ENCODE measurements at places on chromosomes 1 and 21. TPM values are rescaled to one million over a fixed set of nuclear protein-coding genes. Genes with fewer than 3 reads are reported as not detected.

PADI4 gene
- not detected for total RNA-seq

LAMC2 gene
- total RNA-seq: not detected

GRCh38 chr1:219941179-219942118 lies 13.1 kb upstream of the SLC30A10 start:
- DNase-seq: no peak

ZBTB8A gene
- total RNA-seq: 0.96 TPM

DNA sequence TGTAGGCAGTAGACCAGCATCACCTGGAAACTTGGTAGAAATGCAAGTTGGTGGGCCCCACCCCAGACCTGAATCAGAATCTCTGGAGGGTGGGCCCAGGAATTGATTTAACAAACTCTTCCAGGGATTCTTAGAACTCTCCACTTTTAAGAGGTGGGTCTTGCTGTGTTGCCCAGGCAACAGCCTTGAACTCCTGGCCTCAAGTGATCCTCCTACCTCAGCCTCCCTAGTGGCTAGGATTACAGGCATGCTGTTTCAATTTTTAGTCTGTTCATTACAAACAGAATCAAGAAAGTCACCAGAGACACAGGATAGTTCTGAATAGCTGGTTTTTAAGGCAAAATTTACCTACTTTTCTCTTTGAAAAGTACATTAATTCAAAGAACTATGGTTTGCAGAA lies 31.2 kb downstream of the NCF2 start:
- no peak for DNase-seq

DNA sequence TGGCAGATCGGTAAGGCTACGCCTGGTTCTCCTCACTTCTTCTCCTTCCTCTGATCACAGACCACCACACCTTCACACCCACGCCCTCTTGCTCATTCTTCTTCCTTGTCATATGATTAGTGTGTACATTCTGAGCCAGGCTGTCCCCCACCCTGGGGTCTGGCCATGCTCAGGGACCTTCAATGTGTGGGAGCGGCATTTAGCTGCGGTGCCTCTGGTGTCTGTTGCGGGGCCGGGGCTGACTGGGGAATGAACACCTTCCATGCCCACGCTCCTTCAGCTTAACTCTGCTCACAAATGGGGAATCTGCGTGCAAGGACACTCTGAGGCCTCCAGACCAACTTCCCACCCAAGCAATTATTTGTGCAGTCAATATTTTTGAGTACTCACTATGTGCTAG lies 29.4 kb downstream of the QSOX1 start:
- DNase-seq: no peak

DNA sequence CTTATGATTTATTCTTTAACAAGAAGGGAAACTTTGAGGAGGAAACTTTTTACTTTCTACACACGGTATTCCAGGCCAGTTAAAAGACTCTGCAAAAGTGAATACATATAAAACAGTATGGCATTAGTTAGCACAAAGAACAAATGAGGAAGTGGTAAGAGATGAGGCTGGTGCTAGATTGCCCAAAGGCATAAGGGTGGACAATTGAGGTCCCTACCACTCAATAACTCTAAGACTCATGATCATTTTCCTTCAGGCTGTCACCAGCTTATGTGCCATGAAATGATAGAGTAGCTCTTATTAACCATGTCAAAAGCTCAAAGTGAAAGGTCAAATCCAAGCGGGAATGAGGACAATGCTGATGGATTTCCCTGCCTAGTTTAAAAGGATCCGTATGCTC lies 124.5 kb downstream of the TBX15 start:
- no peak for DNase-seq

GRCh38 chr21:41614511-41614910 lies 106.6 kb upstream of the TMPRSS2 start:
- DNase-seq: no peak

DNA sequence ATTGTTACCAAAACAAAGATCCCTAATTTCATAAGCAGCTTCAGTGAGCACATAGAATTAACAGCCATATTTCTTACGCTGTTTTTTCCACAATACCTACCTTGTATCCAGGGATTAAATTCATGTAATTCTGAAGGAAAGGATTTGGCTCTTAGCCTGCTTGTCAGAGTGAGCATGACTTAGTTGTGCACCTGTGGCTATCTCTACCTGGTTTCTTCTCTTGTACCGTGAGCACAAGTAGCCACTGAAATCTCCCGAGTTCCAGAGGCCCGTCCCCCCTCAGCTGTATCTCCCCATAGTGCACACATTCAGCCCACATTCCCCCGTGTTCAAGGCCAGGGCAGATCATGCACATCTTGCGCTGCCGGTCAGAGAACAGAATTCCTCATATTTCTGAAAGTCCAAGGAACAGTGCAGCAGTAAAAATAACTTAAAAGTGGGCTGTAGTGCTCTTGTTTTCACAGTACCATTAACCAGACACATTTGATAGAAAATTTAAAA lies 2.3 kb downstream of the TENT5C start:
- DNase-seq: no peak

DNA sequence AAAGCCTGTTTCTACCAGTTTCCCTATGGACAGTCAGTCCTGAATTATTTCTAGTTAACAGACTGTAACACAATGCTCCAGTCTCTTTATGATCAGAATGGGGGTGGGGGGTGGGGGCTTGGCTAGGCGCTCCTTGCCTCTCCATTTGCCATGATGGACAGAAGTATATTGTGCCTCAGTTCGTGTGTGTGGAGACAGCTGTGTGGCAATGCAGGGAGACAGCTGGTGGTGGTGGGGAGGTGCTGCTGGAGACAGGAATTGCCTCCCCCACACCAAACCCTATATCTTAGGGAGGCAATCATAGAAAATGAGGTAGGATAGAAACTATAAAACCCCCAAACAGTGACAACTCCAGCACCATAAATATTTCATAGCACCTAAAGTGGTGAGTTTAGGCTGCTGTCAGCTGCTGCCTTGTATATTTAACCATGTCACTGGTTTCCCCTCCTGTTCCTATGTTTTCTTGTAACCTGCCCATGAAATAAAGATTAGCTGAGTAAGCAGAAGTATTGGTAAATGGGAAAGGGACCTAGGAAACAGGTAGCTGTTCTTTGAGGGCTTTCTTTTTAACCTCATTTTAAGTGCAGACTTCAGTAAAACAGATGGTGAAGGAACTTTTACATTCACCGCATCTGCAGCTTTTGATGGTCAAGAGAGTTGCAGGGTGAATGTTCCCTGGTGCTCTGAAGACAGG lies 3.4 kb downstream of the PLXNA2 start:
- no peak for DNase-seq

TMEM82 gene
- total RNA-seq: not detected

DNA sequence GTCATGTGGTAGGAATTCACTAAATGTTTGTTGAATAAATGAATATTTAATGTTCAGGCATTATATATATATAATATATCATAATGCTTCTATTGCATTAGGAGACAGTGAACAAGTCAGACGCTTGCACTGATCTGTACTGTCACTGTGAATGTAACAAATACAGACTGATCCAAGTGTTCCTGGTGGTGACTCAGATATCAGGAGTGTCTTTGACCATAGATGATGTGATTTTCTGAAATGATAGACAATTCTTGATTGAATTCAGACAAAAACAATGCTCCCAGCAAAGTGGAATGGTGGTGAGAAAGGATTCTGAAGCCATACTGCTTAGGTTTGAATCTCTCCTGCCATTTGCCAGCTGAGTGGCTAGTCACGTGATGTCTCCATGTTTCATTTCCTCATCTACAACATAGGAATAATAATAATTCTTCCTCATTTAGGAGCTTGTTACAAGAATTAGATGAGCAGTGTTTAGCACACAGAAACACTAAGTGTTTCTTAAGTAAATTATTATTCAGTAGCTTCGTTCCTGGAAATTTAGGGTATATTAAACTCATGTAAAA lies 71.0 kb downstream of the OLFML2B start:
- no peak for DNase-seq

GRCh38 chr1:67983867-67984266 lies 66.6 kb downstream of the DIRAS3 start:
- no peak for DNase-seq

LIN28A gene
- total RNA-seq: not detected

GRCh38 chr1:152024223-152024622 lies 12.6 kb downstream of the S100A11 start:
- no peak for DNase-seq

DNA sequence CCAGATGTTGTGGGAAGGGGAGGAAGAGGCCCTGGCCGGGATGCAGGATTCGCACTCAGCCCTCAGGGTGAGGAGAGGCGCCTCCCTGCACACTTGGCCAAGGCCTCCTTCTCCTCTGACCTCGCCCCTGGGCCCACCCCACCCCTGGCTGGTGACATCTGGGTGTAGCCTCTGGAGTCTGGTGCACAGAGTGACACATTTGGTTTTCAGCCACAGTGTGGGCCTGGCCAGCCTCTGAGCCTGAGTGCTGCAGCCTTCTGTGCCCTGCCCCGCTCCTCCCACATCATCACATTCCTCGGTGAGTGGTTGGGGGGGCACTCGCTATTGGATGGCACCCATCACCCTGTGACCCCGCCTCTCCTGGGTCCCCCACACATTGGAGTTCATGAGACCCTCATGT lies 45.8 kb downstream of the PRDM16 start:
- DNase-seq: no peak

LCE2A gene
- total RNA-seq: not detected

SMCP gene
- total RNA-seq: not detected

DNA sequence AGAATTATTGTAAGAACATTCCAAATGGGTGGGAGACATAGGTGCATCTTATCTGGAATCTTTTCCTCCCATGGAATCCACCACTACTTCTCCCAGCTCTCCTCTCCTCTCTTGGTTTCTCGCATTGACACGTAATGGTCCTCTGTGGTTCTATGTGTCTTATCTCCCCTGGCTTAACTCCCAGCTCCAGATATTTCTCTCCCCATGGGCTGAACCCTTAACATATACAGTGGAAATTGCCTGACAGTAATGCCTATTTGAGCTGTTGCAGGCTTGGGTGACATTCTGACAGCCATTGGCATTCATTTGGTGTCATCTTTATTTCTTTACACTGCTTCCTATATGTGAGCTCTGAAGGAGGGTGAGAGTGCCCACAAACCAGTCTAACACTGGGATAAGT lies 118.3 kb downstream of the SPATA46 start:
- DNase-seq: no peak

ZBED6 gene
- 21.9 TPM for total RNA-seq

DNA sequence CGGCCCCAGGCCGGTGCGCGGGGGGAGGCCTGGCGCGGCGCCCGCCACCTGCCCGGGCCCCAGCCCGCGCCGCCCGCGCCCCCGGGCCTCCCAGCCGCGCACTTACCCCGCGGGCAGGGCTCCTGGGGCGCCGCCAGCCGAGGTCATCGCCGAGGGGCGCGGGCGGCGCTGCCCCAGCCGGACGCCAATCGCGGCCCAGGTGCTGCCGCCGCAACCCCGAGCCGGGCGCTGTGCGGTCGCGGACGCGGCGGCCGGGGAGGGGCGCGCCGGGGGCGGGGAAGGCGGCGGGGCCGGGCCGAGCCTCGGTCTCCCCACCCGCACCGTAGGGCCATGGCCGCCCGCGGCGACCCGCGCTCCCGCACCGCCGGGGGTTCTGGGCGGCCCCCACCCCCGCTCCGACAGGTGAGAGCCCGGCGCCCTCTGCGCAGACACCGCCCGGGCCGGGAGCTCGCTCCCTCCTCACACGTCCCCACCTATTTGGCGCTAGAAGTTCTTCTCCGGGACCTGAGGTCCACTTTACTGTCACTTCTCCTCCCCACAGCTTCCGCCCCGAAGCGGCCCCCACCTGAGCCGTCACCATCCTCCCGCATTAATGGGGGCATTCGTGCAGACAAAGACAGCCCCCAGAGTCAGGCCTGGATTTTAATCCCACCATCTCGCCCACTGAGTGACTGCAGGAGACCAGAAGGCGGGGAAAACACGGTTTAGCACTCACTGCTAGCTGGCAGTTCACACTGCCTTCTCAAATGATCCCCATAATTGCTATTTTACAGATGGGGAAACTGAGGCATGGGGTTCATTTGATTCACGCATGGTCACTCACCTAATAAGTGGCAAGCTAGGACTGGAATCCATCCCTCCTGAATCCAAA lies at the start of gene TTC39A:
Gene TTC39A, minus strand, starts transcription at position 232 of the 871 bp plus-strand sequence. Its CDS starts 85 bp downstream, at position 147.
- no peak for DNase-seq

PTAFR gene
- total RNA-seq: 0.21 TPM

MEAF6 gene
- total RNA-seq: 93.0 TPM

DNA sequence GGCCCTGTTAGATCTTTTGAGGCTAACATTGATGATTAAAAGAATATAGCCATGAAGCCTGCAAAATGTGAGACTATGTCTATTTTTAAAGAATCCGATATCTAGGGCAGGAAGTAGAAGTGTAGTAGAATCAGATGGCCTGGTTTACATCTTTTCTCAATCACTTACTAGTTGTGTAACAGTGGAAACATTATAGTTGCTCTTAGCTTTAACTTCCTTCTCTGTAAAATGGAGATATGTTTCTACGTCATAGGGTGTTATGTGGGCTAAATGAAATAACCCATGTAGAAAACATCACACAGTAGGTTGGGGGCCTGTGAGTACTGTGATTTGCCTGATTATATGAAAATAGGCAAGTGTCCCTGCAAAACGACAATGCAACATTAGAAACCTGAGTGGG lies 4.4 kb upstream of the IGFN1 start:
- DNase-seq: no peak

NPHS2 gene
- not detected for total RNA-seq

- no peak for DNase-seq
These were observed 85.6 kb upstream of the CLDN14 start for GRCh38 chr21:36565540-36565939.

GRCh38 chr1:153922076-153922971 lies 448 bp downstream of the GATAD2B start:
- no peak for DNase-seq

- DNase-seq: no peak
These were observed 292.4 kb downstream of the GRIK1 start for GRCh38 chr21:29647353-29647781.

ICOSLG gene
- 6.0 TPM for total RNA-seq

GRCh38 chr1:10667861-10668761 lies 128.3 kb downstream of the CASZ1 start:
- no peak for DNase-seq

Measured in activated T-helper 2 cell treated with anti-CD3 and anti-CD28 coated beads, Interferon-gamma antibody, Interleukin-2, Interleukin-4, amounts not matched to agents 10 μg/mL and 5 μg/mL and 100 μg/mL, durations not matched to agents 14 hours and 24 hours and 36 hours (primary cell).